ENCODE measurements at places on chromosomes 3 and 15.

- DNase-seq = no peak
Measured at GRCh38 chr3:185311991-185312390, 50.9 kb upstream of the MAP3K13 start.

- no peak for DNase-seq
Measured at GRCh38 chr3:64190517-64191515, 34.5 kb downstream of the PRICKLE2 start.

GRCh38 chr3:71681224-71681668, 44.0 kb downstream of the EIF4E3 start:
- DNase-seq = no peak

GRCh38 chr15:22883196-22883595, 44.7 kb downstream of the NIPA2 start:
- no peak for DNase-seq

DNA sequence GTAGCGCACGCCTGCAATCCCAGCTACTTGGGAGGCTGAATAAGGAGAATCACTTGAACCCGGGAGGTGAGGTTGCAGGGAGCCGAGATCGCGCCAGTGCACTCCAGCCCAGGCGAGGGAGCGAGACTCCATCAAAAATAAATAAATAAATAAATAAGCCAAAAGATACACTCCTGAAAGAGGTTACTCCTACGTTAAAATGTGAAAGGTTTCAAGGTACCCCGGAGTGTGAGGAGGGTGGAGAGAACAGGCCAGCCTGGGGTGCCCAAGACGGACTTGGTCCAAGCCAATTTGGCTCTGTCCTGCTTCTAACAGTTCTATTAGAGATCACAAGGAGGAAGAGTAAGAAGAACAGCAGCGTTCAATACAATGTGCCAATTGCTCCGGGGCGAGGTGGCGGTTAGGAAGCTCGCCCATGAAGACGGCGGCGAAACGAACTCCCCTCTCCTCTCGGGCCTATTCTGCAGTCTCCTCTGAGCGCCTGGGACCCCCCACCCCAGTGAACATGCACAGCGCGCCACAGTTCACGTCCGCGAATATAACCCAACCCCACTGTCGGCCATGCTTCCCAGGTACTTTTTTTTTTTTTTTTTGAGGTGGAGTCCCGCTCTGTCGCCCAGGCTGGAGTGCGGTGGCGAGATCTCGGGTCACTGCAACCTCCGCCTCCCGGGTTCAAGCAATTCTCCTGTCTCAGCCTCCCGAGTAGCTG, 942 bp downstream of the ELP6 start:
- DNase-seq = no peak

DNA sequence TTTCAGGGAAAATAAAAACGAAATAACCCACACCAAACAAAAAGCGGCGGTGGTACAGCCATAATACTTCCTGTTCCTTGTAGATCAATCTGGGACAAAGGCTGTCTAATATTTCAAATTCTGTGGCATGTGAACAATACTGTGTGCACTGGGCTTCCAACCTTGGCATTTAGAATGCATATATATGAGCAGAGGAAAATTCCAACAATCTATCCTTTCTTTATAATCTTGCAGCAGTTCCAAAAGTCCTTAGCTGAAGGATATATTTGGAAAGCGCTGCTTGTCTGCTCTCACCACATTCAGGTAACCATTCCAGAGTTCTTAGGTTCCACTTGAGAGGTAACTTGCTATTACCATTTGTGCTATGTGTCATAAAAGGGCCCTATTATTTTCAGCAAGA, 231.8 kb downstream of the RBMS3 start:
- DNase-seq = no peak

- DNase-seq = no peak
Measured at GRCh38 chr15:93001881-93002280, 87.1 kb downstream of the RGMA start.

DNA sequence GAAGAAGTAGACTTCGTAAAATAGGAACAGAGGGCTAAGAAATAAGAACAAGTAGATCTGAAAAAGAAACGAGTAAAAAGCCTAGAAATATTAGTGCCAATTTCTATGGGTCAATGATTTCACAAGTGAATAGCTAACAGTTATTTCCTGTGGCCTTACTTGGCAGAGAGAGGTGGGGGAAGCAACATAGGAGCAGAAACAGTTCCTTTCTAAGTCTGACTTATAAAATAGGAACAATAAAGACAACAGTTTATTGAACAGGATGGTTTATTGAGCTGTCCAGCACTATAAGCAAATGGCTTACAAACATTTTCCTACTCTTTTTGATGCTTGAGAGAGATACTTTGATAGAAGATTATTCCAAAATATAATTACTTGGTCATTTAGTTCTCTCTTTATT, 37.9 kb downstream of the AGTR1 start:
- no peak for DNase-seq

- peak; percentile 53 for DNase-seq
Measured at GRCh38 chr3:124529826-124530571, 200.3 kb upstream of the UMPS start.

- DNase-seq = no peak
Measured at GRCh38 chr3:9553021-9553947, at the start of gene LHFPL4. Gene LHFPL4, minus strand, starts transcription at chr3:9553822. Its CDS starts 1,143 bp downstream, at chr3:9552679.

- DNase-seq = no peak
Measured at GRCh38 chr3:152902141-152902669, 67.3 kb downstream of the P2RY1 start.
